ENCODE measurements at places on chromosomes 6 and 20.

DNA sequence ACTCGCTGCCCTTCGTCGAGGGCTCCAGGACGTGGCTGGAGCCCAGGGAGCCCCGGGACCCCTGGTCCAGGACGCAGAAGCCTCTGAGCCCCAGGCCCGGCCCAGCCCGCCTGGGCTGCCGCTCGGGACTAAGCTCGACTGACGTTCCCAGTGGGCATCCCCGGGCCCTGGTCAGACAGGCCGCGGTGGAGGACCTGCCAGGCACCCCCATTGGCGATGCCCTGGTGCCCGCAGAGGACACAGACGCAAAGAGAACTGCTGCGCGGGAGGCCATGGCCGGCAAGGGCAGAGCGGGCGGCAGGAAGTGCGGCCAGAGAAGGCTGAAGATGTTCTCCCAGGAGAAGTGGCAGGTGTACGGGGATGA lies 28.9 kb downstream of the ZNF831 start:
- no peak for DNase-seq

GRCh38 chr6:43930440-43931154 lies 160.6 kb downstream of the VEGFA start:
- no peak for DNase-seq

GRCh38 chr6:170552765-170553533 lies at the start of gene PSMB1:
TSS of gene PSMB1 (minus strand) at chr6:170553307. CDS start at chr6:170553242, 65 bp downstream.
- DNase-seq: peak; percentile 69

GRCh38 chr20:51487076-51487475 lies 55.4 kb downstream of the NFATC2 start:
- DNase-seq: no peak

- DNase-seq: no peak
Observed at GRCh38 chr6:10276660-10277287, 138.1 kb downstream of the TFAP2A start.

Measured in stimulated activated CD8-positive, alpha-beta memory T cell treated with anti-CD3 and anti-CD28 coated beads, Interleukin-7, amount 100 ng/mL, for 1 hour (primary cell).